ENCODE measurements at places on chromosomes 3 and 15.

- H3K4me1 ChIP-seq: no peaks in the 10 kb centered on the region
- H3K27ac ChIP-seq: no peak overlapping the region
- H3K4me3 ChIP-seq: no peak overlapping the region
- no peaks in the 10 kb centered on the region for H3K27me3 ChIP-seq
- no peak for DNase-seq
These were observed 83.4 kb downstream of the ATP2B2 start for GRCh38 chr3:10421996-10422395.

DNA sequence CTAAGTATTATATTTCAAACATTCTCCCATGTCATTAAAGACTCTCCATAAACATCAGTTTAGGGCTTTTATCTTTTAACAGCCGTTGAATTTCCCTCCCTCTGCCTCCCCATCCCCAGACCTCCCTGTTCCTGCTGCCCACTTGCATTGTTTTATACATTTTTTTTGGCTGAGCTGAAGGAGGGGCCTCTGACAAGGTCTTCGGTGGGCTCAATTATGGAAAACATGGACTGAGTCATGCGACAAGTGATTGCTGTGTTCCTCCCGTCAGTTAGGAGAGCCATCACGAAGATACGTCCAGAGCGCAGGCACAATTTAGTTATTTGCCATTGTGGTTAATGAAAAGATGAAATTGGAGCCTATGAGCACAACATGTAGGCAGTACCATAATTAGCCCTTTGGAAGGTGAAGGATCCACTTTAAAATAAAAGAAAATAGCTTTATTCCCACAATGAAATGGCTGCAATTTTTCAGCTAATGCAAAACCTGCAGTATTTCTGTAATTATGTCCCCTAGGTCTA lies 12.0 kb upstream of the NMNAT3 start:
- no peaks in the 10 kb centered on the region for H3K4me1 ChIP-seq
- no peak overlapping the region for H3K27ac ChIP-seq
- no peak overlapping the region for H3K4me3 ChIP-seq
- H3K27me3 ChIP-seq: no peaks in the 10 kb centered on the region
- no peaks in the 10 kb centered on the region for H3K36me3 ChIP-seq
- no peak for DNase-seq

DNA sequence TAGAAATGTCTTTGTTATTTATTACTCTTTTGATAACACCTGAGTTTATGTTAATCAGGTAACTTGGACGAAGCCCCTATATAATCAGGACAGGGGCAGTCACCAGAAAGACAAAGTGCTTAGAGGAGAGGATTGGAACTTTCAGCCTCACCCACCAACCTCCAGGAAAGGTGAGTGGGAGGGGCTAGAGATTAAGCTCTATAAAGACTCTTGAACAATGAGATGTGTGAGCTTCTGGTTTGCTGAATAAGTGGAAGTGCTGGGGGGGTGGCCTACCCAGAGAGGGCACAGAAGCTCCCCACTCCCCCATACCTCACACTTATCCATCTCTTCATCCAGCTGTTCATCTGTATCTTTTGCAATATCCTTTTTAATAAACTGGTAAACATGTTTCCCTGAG lies 73.9 kb downstream of the TTBK2 start:
- no peak for DNase-seq
- no peaks in the 10 kb centered on the region for H3K4me1 ChIP-seq
- peaks cover 3% of the 10 kb centered on the region for H3K36me3 ChIP-seq
- no peak overlapping the region for H3K27ac ChIP-seq

GRCh38 chr15:72242775-72243370 lies 11.9 kb upstream of the PKM start:
- H3K4me3 ChIP-seq: no peak overlapping the region
- H3K4me1 ChIP-seq: no peaks in the 10 kb centered on the region
- H3K27ac ChIP-seq: no peak overlapping the region
- DNase-seq: no peak

DNA sequence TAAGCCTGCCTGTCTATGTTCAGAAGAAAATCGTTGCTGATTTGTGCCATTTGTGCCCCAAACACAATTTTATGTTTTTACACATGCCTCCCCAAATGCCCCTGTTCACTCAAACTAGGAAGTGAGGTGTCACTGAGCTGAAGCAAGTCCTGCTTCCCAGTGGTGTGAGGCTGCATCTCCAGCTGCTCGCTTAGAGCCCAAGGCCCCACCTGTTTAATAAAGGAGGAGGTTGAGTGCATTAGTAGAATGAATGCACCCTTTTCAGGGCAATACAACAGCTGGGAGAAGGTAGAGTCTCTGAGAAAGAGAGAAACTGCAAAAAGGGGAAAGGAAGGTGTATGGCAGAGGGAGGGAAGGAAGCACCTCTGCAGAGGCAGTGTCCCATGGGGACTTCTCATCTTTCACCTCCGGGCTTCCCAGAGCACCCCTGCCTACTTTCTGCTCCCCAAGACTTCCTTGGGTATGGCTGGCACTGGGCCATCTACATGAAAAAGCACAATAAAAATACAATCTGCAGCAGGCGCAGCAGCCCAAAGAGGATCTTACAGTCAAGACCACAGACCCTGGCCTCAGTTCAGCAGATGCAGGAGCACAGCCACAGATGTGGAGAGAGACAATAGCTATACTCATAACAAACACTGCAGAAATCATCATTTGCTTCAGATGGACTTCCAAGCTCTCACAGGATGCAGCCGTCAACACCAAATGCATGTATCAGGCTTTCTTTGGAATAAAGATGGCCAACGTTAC lies 165.9 kb downstream of the POLR2M start:
- no peaks in the 10 kb centered on the region for H3K4me1 ChIP-seq
- DNase-seq: no peak
- no peak overlapping the region for H3K4me3 ChIP-seq
- no peak overlapping the region for H3K27ac ChIP-seq
- H3K27me3 ChIP-seq: no peaks in the 10 kb centered on the region

- no peaks in the 10 kb centered on the region for H3K4me1 ChIP-seq
- H3K4me3 ChIP-seq: no peak overlapping the region
- DNase-seq: no peak
- H3K36me3 ChIP-seq: no peaks in the 10 kb centered on the region
- no peak overlapping the region for H3K27ac ChIP-seq
These were observed 36.4 kb downstream of the APH1B start for GRCh38 chr15:63313825-63314224.

- H3K27ac ChIP-seq: no peak overlapping the region
- no peak overlapping the region for H3K4me3 ChIP-seq
- H3K4me1 ChIP-seq: no peaks in the 10 kb centered on the region
- no peaks in the 10 kb centered on the region for H3K27me3 ChIP-seq
- no peak for DNase-seq
These were observed 405.5 kb upstream of the CNTN4 start for GRCh38 chr3:1693145-1693544.

DNA sequence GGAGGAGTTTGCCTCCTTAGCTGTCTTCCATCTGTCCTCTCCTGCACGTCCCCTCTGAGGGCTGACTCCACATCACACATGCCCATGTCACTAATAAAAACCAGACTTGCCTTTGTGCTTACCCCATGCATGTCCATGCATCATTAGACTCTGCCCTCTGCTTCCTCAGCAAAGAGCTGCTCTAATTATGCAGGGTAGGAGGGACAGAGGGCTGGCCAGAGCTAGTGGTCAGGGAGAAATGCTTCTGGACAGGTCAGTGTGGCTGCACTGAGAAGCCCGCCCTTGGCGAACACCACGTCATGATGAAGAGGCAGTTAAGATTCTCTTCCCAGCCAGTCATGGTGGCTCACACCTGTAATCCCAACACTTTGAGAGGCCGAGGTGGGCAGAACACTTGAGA lies 8.9 kb downstream of the CA12 start:
- H3K27me3 ChIP-seq: no peaks in the 10 kb centered on the region
- DNase-seq: no peak
- no peak overlapping the region for H3K4me3 ChIP-seq
- peaks cover 19% of the 10 kb centered on the region for H3K4me1 ChIP-seq
- no peaks in the 10 kb centered on the region for H3K36me3 ChIP-seq

DNA sequence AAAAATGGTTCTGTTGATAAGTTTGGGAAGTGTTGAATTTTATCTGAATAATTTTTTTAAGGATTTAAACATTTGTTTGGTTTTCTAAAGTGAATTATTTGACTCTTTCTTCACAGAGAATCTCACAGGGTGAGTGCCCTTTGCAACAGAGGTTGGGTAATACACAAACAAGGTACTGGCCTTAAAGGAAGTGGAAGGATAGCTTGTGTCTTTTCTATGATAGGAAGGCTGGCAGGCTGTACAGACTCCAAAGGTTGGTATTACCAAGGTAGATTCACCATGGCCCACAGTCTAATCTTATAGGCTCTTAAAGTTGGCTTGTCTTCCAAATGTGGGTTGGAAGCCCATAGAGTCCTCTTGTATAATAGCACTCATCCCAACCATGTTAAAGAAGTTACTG lies 311.5 kb downstream of the SV2B start:
- no peak overlapping the region for H3K4me3 ChIP-seq
- H3K27ac ChIP-seq: no peak overlapping the region
- H3K4me1 ChIP-seq: peaks cover 14% of the 10 kb centered on the region
- H3K27me3 ChIP-seq: no peaks in the 10 kb centered on the region
- no peaks in the 10 kb centered on the region for H3K36me3 ChIP-seq

GRCh38 chr3:122076491-122077292 lies 21.5 kb downstream of the CD86 start:
- no peak for DNase-seq
- H3K36me3 ChIP-seq: no peaks in the 10 kb centered on the region
- H3K4me3 ChIP-seq: no peak overlapping the region
- no peaks in the 10 kb centered on the region for H3K27me3 ChIP-seq
- H3K27ac ChIP-seq: no peak overlapping the region

DNA sequence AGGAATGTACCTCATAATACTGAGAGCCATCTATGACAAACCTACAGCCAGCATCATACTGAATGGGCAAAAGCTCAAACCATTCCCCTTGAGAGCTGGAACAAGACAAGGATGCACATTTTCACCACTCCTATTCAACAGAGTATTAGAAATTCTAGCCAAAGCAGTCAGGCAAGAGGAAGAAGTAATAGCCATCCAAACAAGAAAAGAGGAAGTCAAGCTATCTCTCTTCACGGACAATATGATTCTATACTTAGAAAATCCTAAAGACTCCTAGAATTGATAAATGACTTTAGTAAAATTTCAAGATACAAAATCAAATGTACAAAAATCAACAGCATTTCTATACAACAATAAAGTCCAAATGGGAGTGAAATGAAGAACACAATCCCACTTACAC lies 30.2 kb downstream of the OCA2 start:
- no peaks in the 10 kb centered on the region for H3K36me3 ChIP-seq
- no peaks in the 10 kb centered on the region for H3K27me3 ChIP-seq
- no peak overlapping the region for H3K4me3 ChIP-seq
- H3K4me1 ChIP-seq: no peaks in the 10 kb centered on the region
- H3K27ac ChIP-seq: no peak overlapping the region

DNA sequence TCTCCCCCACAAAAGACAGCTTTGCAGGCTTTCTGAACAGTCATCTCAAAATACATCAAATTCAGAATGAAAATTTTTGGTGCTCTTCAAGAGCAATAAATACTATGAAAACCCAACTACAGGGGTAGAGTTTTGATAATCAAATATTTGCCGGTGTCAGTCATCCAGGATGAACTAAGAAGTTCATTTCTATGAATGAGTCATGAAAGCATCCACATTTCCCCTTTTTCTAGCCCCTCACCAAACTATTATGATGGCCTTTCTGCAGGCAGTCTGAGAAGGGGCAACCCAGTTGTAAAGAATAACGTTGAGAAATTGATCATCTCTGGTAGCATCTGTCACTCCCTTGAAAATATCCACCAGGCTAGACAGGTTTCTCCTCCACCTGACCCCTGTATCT lies 3.1 kb upstream of the LPCAT4 start:
- no peaks in the 10 kb centered on the region for H3K36me3 ChIP-seq
- H3K27me3 ChIP-seq: no peaks in the 10 kb centered on the region
- no peak overlapping the region for H3K27ac ChIP-seq
- no peak overlapping the region for H3K4me3 ChIP-seq

- no peaks in the 10 kb centered on the region for H3K36me3 ChIP-seq
- no peak overlapping the region for H3K27ac ChIP-seq
- no peak overlapping the region for H3K4me3 ChIP-seq
- DNase-seq: no peak
- no peaks in the 10 kb centered on the region for H3K4me1 ChIP-seq
- H3K27me3 ChIP-seq: no peaks in the 10 kb centered on the region
These were observed 260.4 kb upstream of the KCNMB2 start for GRCh38 chr3:178275793-178276192.

GRCh38 chr15:99130765-99131440 lies 26.0 kb downstream of the SYNM start:
- H3K27me3 ChIP-seq: no peaks in the 10 kb centered on the region
- no peaks in the 10 kb centered on the region for H3K4me1 ChIP-seq
- no peak for DNase-seq
- no peak overlapping the region for H3K27ac ChIP-seq
- no peak overlapping the region for H3K4me3 ChIP-seq
- H3K36me3 ChIP-seq: peaks cover 100% of the 10 kb centered on the region

- H3K4me3 ChIP-seq: no peak overlapping the region
- no peak for DNase-seq
- H3K27ac ChIP-seq: no peak overlapping the region
- no peaks in the 10 kb centered on the region for H3K4me1 ChIP-seq
- H3K36me3 ChIP-seq: no peaks in the 10 kb centered on the region
- peaks cover 7% of the 10 kb centered on the region for H3K27me3 ChIP-seq
These were observed 4.3 kb downstream of the MCTP2 start for GRCh38 chr15:94235646-94236045.

DNA sequence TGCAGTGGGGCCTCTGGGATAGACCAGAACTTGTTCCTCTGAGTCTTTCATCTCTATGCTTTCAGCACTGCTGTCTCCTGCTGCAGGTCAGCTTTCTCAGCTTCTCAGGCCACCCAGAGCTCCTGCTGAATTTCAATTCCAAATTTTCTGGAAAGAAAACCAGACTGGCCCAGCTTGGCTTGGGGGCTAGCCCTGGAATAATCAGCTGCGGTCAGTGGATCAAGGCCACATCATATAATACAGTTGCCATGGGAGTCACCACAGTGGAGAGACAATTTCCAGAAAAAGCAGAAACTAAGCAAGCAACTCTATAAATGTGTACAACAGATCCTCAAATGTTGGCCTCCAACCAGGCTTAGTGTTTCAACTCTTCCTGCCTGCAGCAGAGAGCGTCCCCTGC lies 91.1 kb upstream of the SLC24A5 start:
- H3K4me1 ChIP-seq: no peaks in the 10 kb centered on the region
- H3K27me3 ChIP-seq: no peaks in the 10 kb centered on the region
- no peak for DNase-seq
- H3K4me3 ChIP-seq: no peak overlapping the region
- no peaks in the 10 kb centered on the region for H3K36me3 ChIP-seq

GRCh38 chr15:26132811-26133210 lies 269.7 kb upstream of the ATP10A start:
- H3K27ac ChIP-seq: no peak overlapping the region
- no peak for DNase-seq
- no peaks in the 10 kb centered on the region for H3K36me3 ChIP-seq
- H3K4me3 ChIP-seq: no peak overlapping the region
- H3K4me1 ChIP-seq: no peaks in the 10 kb centered on the region
